NCI-H1930 (cell line): ENCODE measurements at places on chromosomes 7 and 10.

DNA sequence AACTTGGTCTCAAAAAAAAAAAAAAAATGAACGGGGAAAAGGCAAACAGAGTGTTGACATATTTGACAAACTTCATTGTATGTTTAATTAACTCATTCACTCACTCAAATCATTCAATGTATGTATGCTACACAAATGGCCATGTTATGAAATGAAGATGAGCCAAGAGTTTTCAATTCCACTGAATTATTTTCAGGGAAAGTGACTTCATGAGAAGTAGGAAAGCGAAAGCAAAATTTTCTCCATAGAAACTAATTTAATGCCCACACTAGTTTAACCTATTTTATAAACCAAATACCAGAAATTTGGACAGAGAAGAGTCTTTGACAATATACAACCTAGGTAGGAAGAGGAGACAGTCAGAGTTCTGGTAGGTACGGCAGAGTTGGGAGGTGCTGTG, 119.5 kb downstream of the HIPK2 start:
- no peak for DNase-seq

DNA sequence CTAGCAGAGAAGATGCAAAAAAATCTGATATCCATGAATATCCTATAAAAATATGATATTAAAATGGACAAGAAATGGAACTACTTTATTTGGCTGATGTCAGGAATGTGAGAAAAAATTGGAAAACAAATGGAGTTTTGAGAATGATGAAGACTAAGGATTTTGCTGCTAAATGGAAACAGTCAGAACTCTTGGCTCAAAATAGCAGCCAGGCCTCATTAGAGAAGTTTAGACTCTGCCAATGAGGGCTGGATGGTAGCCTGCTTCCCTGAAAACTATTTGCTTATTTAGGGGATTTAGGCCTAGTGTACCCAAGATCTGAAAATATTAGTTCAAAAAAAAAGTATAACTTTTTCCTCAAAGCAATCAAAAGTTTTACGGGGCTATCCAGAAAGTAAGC, 458.5 kb downstream of the TFEC start:
- no peak for DNase-seq

DNA sequence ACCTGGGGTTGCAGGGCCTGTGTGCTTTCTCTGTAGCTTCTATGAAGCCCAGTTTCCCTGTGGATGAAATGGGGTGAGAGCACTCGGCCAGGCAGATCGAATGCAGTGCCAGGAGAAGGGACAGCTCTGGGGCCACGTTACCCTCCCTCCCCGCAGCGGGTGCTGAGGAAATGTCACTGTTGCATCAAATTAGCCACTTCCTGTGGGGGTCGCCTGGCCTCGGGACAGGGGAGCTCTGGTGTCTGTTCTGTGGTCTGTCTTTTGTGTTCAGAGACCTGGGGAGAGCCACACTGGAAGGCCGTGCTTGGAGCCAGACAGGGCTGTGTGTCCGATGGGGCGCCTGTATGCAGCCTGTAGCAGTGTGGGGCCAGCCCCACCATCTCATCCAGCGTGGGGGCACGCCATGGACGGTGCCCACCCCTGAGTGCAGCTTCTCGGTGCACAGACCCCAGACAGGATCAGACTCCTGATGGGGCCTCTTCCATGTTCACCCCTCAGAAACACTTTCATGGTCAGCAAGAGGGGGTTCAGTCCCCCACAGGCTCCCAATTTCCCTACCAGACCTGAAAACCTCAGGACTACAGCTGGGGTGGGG, 13.6 kb downstream of the TTYH3 start:
- no peak for DNase-seq

DNA sequence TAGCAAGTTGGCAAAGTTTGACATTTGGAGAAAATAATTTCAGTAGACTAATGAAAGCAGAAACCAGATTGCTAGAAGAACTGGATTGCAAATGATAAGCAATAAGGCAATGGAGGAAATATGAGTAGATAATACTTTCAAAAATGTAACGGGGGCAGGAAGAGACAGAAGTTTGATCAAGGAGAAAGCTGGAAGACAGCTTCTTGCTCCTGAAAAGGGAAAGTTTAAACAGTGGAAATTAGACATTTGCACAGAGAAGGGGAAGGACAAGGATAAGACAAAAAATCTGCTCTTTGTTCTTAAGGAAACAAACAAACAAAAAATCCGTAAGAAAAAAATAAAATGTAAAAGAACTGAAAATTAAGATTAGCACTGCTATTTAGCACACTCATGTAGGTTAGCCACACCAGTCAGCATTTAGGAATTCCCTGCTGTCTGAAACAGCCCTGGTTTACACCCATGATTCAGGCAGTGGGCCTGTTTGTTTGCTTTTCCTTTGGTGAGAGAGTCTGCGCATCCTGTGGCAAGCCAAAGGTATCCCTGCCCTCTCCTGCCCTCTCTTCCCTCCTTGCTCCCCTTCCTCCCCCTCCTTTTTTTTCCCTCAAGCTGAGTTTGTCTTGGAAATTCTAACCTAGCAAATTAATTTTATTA, 104.3 kb upstream of the CAV2 start:
- DNase-seq = no peak

- peak; percentile 91 for DNase-seq
Observed at GRCh38 chr7:97024209-97025129, at the start of gene DLX5. Gene DLX5 (minus strand): TSS chr7:97024831. CDS start chr7:97024623, 208 bp downstream.

- no peak for DNase-seq
Observed at GRCh38 chr7:22083704-22084240, 138.1 kb upstream of the CDCA7L start.

DNA sequence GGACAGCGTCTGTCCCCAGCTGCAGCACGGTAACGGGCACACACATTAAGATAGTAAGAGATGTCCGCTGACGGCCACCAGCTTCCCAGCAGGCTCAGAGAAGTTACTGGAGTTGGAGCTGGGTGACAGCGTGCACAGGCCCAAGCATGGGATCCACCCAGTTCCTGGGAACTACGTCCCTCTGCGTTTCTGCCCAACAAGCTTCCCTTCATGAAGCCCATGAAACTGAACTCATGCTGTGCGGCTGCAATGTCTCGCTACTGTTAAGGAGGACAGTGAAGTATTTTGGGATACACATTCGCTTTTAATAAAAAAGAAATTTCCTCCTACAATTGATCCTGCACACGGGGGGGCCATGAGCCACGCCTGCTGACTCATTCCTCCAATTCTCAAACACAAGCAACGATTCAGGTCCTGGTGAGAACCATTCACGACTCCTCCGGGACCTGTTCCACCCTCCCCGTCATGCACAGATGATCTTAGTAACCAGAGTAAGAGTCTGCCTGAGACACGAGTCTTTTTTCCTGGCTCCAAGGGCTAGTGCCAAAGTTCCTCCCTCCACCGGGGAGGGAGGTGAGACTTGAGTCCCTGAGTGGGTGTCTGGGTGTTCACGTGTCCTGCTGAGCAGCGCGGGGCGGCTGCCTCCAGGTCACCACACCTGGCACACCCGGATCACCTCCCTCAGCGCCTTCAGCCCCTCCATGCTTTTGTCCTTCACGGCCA, 2.6 kb downstream of the PSMG3 start:
- DNase-seq = no peak

- peak; percentile 49 for DNase-seq
Observed at GRCh38 chr7:98836811-98837629, 32.8 kb downstream of the TMEM130 start.

DNA sequence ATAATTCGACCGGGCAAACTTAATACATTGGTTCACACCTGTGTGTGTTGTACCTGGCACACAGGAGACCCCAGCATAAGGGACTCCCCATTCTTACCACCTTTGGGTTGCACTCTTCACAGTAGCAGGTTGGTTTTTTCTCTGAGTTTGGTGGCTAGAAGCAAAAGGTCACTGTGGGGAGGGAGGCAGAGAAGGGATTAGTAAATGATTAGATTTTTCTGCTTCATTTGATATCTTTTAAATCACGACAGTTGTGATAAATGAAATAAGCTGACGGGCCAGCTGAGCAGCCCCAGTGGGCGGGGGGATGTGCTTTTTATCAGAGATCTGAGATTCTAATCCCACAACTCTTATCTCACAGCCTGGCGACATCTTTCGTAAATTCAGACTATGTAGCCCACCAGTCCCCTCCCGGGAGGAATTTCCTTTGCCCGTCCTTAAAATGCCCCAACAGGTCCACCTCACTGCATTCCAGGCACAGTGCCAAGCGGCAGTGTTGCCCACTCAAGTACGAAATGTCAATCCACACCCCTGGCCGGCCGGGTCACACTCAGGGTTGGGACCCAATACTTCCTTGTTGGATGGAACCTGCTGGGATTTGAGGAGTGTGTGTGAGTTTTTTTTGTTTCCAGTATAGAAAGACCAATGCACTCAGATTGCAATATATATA, 10.5 kb upstream of the KCP start:
- no peak for DNase-seq

GRCh38 chr7:12970626-12971025, 283.2 kb downstream of the ARL4A start:
- no peak for DNase-seq

GRCh38 chr7:157297185-157297584, 39.6 kb upstream of the DNAJB6 start:
- no peak for DNase-seq

DNA sequence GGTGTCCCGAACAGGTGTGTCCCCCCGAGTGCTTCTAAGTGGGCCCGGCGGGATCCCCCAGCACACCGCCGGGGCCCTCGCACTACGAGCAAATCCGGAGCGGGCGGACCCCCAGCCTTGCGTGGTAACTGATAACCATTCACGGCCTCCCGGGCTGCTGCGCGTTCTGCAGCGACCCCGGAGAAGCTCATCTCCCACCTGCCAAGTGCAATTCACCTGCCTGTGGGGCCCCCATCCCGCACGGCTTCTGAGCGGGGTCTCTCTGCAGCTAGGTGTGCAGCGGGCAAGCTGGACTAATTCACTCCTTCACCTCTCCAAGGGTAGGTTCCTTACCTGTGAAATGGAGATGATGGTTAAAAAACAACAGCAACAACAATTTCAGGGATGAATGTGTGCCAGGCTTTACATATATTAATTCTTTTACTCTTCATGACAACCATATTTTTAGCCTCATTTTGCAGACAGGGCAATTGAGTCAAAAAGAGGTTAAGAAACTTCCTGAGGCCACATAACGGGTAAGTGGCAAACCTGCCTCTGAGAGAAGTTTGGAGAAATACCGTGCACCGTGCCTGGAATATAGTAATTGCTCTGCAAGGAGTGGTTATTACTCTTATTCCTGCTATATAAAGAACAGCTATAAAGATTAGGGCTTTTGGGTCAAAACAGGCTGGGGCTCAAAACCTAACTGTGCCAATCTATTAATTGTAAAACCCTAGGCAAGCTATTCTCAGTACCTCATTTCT, 652 bp upstream of the PODXL start:
- DNase-seq = no peak

- no peak for DNase-seq
Observed at GRCh38 chr7:116593359-116594075, 68.7 kb downstream of the CAV1 start.

DNA sequence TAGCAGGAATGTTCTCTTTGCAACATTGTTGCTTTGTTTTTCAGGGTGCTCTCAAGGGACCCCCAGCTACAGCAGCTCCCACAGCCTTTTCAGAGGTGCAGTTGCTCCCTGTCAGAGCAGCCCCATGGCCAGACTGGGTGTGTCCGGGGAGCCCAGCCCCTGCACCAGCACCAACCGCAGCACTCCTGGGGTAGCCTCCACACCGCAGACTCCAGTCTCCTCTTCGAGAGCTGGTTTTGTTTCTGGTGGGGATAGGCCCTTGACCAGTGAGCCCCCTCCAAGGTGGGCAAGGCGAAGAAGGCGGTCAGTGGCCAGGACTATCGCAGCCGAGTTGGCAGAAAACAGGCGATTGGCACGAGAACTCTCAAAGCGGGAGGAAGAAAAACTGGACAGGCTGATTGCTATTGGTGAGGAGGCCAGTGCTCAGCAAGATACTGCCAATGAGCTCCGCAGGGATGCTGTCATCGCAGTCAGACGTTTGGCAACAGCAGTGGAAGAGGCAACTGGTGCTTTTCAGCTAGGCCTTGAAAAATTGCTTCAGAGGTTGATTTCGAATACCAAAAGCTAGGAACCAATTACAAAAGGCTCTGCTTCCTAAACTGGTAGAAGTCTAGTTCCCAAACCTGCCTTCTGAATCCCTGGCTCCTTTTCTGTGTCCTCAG, 5.4 kb downstream of the HSPA14 start:
- DNase-seq = no peak

DNA sequence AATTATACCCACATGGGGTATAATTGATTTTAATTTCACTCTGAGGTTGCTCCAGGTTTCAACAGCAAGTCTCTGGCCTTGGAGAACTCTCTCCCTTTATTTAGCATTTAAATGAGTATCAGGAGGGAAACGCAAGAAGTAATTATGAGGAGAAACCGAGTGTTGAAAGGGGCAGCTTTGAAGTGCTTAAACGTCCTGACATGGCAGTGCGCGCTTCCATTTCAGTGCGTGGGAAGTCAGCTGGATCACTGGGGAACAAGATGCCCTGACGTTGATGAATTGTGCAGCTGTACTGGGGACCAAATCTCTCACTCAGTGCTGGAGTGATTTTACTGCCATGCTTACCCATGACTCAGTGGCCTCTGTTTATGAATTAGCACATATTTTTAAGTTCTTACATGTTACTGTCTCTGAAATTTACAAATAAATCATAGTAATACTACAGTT, 106.0 kb upstream of the PRR15 start:
- no peak for DNase-seq

DNA sequence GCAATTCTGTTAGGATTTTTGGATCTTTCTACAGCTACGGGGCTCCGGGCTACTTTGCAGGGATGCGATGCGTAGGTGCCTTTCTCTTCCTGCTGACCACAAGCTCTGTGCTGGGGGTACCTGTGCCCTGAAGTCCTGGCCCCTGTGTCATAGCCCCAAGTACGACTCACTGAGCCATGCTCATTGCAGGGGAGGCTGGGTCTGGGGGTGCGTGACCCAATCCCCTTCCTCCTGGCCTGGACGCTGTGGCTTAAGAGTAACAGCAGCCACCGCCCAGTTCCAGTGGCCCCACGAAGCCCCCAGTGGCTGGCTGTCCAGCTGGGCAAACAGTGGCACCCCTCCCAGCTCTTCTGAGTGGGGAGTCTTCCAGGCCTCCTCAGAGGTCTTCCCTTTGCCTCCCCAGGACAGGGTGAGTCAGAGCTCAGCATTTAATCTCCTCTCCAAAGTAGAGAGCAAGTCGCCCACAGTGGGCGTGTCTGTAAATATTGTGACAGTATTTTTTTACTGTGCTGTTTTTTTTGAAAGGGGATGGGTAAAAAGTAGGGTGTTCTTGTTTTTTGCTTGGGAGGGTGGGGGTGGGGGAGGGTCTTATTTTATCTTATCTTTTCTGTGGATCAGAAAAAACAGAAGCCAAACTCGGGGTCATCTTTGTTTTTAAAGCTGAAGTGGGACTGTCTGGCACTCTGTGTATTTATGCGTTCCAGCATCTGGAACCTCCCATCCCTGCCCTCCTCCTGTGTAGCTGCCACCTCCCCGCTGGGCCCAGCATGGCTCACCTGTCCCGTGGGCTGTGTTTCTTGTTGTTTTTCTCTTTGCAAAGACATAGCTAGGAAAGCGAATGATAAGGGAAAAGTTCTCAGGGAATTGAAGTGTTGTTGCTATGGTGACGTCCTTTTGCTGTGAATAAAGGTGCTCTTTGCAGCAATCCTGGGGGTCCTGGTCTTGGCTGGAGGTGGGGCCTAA, 8.2 kb downstream of the LFNG start:
- DNase-seq = no peak
